Activated CD8-positive, alpha-beta memory T cell treated with anti-CD3 and anti-CD28 coated beads for 24 hours (primary cell): ENCODE measurements at places on chromosomes 4 and X.
A peak's percentile ranks its signal among the peaks of the same experiment; 100 is the strongest.

DNA sequence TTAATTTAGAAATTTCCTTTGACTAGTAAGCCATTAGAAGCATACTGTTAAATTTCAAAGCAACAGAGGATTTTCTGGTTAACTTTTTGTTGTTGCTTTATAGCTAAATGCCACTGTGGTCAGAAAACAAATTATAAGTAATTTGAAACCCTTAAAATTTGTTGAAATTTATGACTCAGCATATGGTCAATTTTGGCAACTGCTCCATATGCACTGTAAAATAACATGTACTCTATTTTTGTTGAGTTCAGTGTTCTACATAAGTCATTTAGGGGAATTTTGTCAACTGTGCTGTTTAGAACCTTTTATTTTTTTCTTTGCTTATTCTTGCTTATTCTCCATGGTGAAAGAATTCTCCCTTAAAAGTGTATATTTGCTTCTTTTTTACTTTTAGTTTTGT, 28.6 kb downstream of the SCLT1 start:
- no peak for DNase-seq

- no peak for DNase-seq
These were observed 59.2 kb downstream of the FAM47A start for GRCh38 chrX:34072906-34073305.

- no peak for DNase-seq
These were observed 220.7 kb upstream of the EMCN start for GRCh38 chr4:100738196-100739165.

DNA sequence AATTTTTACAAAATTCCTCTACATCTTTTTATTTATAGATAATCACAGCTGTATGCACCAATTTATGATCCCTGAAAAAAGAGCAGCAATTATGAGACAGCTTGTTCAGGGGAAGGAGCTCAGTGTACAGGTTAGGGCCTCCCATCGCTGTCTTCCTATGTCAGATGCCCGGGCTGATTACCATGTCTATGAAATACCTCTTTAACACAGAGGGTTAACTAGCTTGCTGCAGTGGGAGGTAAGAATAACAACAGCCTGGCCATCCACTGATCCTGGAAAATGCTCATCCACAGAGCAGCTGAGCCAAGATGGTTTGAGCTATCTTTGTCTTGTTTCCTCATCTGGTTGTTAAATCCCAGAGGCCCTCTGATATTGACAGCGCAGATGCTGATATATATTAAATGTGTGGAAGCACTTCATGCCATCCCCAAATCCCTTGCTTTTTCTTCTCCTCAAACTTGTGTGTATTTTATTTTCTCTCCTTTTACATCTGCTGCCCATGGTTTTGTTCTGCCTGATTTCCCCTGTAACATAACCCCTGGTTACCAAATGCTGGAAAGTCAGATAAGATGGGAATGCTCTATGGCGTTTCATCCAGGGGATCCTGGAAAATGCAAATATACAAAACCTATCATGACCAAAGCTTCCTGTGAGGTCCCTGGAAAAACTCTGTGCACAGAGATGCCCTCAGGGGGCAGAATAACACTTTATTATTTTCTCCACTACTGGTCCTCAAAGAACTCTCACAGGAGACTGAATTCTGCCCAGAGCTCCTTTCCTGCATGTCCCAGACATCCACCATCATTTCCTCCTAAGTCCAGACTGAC, 85.8 kb upstream of the PUDP start:
- DNase-seq, result no peak

DNA sequence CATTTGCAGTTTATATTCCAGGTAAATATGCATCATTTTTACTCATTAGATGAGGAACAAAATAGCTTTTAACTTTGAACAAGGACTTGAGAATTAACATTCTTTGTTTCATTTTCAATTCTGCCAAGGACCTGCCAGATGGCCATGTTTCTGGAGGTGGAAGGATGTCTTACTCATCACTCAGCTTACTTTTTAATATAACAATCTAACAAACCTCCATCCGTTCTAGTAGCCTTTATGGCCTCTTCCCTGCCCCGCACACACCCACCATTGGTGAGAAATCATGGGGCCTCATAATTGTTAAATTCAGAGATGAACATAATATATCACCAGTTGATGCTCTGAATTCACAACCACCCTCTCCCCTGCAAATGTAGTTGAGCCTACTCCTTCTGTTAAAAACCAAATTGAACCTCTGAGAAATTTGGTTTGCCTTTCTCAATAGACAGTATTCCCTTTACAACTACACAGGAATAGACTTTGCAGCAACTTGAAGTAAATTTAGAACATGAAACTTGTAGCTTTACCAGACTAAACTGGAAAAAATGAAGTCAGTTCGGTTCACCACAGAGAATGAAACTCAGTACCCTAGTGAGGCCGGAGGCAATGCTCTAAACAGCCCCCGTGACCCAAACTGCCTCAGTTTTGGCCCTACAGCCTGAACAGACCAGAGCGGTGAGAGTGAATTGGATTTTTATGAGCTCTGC, 50.1 kb upstream of the ACSL4 start:
- no peak for DNase-seq

DNA sequence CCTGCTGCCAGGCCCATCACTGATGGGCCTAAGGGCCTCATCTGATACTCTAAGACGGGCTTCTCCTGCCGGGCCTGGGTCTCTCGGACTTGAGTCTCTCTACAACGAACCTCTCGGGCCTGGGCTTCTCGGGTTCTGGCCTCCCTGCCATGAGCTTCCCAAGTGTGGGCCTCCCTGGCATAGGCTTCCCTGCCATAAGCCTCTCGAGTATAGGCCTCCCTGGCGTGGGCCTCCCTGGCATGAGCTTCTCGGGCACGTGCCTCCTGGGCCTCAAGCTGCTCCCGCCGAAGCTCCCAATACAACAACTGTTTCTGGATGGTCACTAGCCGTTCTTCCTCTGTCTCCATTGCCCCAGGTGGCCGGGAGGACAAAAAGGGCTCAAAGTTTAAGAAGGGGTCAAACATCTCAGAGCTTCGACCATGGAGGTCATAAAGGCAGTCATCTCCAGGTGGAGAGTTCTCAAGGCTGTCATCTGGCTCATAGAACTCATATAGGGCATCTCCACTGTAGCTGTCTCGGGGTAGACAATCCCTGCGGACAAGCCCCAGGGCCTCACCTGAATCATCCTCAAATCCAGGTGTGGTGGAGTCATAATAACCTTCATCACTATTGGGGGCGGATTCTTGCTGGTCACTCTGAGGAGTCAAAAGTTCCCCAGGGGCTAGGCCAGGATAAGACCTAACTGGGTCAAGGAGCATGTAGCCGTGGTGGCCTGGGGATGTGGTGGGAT, 14.1 kb downstream of the AMER1 start:
- DNase-seq, result peak; percentile 42

DNA sequence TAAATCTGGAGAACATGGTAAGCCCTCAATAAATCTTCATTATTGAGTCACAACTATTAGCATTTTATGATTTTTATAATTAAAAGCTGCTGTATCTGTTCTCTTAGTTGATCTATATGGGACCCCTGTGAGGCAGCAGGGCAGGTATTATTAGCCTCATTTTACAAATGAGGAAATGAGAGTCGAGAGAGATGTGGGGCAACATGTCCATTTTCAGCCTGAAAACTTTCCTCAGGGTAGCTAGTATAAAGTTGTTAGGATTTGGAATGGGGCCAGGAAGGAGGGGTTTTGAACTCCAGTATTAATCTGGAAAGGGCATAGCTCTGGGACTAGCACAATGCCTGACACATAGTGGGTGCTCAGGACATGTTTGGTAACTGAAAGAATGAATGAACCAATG, 191.7 kb upstream of the GPC4 start:
- no peak for DNase-seq

- DNase-seq, result no peak
These were observed 516 bp downstream of the SGMS2 start for GRCh38 chr4:107825072-107825824.

DNA sequence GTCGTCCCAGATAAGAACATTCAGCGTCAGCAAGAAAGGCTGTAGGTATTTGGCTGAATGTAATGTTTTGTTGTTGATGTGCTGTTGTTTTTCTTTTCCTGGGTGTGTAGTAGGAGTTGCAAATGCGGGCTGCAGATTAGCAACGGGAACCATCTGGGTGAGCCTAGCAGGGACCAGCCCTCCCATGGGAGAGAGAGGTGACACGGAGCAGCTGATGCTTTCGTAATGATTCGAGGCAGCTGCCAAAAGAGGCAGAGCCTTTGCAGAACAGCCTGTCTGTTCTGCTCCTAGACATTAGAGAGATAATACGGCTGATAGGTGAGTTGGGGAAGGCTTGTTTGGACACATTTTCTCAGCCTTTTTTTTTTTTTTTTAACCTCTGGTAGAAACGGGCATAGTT, 25.3 kb downstream of the ARSF start:
- no peak for DNase-seq

- DNase-seq, result no peak
These were observed 211.7 kb downstream of the DLG3 start for GRCh38 chrX:70656304-70656703.

DNA sequence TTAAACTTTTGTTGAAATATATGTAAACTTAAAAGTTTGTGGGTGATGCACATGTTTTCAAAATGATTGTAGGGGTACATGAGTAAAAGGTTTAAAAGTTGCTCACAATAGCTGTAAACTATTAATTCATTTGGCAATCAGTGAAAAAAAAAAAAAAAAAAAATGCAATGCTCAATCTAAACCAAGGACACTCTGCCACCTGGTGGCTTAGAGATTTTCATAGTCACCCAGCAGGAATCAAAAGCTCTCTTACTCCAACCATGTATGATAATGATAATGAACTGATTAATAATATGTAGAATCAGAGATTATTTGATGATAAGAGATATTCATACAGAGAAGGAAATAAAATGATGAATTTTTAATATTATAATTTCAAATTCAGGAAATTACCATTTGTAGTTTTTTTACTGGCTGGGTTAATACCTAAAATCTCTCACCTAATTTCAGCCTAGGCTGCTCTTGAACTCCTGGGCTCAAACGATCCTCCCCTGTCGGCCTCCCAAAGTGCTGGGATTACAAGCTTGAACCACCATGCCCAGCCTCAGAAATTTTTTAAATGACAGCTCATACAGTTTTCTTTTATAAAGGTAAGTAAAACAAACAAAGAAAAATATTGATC, 46.9 kb upstream of the SLC25A4 start:
- DNase-seq, result no peak

DNA sequence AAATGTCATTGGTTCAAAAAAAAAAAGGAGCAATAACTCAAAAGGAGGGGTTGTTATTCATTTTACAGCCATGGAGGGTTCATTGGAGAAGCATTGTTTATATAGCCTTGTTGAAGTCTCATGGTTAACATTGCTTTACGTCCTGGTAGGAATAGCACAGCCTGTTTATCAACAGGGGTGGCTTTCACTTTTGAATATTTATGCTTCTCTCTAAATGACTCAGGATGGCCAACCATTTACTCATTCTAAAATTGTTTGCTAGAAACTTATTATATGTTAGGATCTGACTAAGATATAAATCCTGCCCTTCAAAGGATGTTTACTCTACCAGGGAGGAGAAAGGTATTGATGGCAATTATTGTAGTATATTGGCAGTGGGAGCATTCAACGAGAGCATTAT, 534.1 kb upstream of the GALNTL6 start:
- no peak for DNase-seq

GRCh38 chr4:62161446-62161845, 961.3 kb downstream of the ADGRL3 start:
- no peak for DNase-seq

GRCh38 chr4:54643958-54644751, 13.6 kb upstream of the KIT start:
- DNase-seq, result no peak

GRCh38 chr4:14262221-14262620, 634.7 kb upstream of the BOD1L1 start:
- DNase-seq, result no peak

GRCh38 chr4:104868533-104868932, 278.1 kb upstream of the TET2 start:
- no peak for DNase-seq

- no peak for DNase-seq
These were observed 53.4 kb upstream of the TRPC3 start for GRCh38 chr4:122005064-122005755.

DNA sequence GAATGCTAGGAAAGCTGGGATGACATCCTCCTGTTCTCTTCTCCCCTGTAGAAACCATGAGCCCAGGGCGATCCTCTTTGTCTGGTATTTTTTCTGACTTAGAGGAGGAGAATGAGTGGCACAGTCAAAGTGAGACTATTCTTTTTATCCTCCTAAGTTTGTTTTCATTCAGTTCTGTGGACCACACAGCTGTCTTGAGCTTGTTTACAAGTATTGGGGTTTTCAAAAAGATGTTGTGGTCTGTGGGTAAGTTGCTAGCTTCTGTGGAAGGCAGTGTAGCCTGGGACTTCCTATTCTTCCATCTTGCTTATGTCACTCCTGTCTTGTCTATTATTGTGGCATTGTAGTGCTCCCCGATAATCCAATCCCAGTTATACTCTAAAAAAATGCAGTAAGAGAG, 223.0 kb downstream of the PAPSS1 start:
- DNase-seq, result no peak

DNA sequence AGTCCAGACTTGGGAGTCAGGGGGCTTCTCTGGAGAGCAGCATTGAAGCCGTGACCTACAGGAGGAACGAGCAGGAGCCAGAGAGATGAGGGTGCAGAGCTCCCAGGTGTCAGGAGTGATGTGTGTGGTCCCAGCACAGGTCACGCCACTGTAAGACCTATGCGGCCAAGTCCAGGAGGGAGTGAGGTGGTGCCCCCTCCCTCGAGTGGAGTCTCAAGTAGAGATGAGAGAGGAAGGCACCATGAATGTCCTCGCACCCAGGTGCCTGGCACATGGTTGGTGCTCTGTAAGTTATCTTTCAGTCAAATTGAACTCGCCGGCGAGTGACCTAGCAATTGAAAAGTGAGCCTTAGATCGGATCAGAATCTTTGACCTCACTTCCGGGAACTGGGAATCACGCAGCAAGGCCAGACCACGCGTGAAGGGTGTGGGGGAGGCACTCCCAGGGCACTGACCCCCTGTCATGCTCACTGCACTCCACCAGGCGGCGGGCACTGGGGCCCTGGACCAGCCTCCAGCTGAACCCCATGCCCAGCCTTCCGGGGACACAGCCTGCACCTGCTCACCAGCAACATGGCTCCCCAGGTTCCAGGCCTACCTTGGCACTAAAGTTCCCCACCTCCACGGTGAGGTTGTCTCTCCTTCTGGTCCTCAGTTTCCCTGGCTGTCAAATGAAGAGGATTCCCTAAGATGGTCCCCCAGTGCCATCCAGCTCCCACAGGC, 127.4 kb downstream of the HMX1 start:
- DNase-seq, result no peak

DNA sequence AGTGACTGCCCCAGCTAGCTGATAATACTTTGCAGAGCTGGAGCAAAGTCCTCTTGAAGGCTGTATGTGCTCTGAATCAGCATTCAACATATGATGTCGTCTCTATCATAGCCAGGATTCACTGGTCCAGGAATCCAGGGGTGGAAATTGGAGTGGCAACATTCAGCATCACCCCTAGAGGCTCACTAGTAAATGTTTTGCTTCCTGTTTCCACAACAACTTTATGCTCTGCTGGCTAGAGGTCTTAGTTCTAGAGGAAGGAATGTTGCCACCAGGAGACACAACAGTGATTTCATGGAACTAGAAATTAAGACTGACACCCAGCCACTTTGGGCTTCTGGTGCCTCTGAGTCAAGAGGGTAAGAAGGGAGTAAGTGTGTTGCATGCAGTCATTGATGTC, 11.3 kb downstream of the MAGEA1 start:
- DNase-seq, result no peak
